Endodermal cell (in vitro differentiated cells): ENCODE measurements at places on chromosomes 5 and 9. TPM values are rescaled to one million over a fixed set of nuclear protein-coding genes. Genes with fewer than 3 reads are reported as not detected.

DNA sequence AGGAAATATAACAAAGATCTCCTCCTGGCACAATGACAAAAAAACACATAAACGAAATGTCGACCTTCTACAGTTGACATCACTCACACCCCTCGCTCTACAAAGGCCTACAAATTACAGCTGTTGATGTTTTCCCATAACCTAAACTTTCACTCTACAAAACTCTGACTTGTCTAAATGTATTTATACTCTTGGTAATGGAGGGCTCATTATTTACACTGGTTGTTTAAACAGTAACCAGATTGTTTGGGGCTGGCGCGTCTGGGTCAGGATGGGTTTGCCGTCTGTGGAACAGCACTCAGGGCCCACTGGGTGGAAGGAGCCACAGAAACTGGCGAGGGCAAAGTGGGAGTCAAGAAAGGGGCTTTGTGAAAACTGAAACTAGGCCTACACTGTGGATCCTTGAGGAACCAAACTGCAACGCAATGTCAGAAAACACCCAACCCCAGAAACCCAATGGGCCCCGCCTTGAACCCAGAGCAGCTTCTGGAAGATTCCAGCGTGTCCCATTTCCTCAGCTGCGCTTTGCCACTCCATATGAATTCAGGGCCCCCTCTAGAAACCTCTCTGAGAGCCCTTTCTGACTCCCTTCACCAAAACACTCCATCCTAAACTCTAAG lies 136.7 kb downstream of the ROR2 start:
- no peak overlapping the region for H3K27ac ChIP-seq
- H3K36me3 ChIP-seq: peaks cover 33% of the 10 kb centered on the region
- no peak for DNase-seq
- peaks cover 31% of the 10 kb centered on the region for H3K4me1 ChIP-seq
- H3K4me3 ChIP-seq: no peak overlapping the region

- peak; percentile 32 for DNase-seq
- H3K27me3 ChIP-seq: no peaks in the 10 kb centered on the region
- peaks cover 4% of the 10 kb centered on the region for H3K4me1 ChIP-seq
- H3K36me3 ChIP-seq: peaks cover 10% of the 10 kb centered on the region
- H3K27ac ChIP-seq: no peak overlapping the region
- H3K4me3 ChIP-seq: no peak overlapping the region
Observed at GRCh38 chr9:128706045-128706444, 3.7 kb downstream of the PKN3 start.

DNA sequence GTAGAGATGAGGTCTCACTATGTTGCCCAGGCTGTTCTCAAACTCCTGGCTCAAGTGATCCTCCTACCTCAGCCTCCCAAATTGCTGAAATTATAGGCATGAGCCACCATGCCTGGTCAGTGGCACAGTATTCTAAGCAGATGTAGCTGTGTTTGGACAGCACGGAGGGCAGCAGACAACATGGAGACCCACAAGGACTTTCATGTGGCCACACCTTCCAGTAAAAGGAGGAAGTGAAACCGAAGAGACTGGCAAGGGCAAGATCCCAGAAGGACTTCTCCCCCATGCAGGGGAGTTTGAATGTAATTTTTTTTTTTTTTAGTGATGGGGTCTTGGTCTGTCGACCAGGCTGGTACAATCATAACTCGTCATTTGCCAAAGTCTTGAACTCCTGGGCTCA lies 172.2 kb downstream of the TRPM3 start:
- no peak for DNase-seq
- no peak overlapping the region for H3K27ac ChIP-seq
- H3K27me3 ChIP-seq: no peaks in the 10 kb centered on the region
- H3K36me3 ChIP-seq: no peaks in the 10 kb centered on the region

- H3K4me3 ChIP-seq: no peak overlapping the region
- no peaks in the 10 kb centered on the region for H3K27me3 ChIP-seq
- no peaks in the 10 kb centered on the region for H3K36me3 ChIP-seq
- no peak for DNase-seq
- no peaks in the 10 kb centered on the region for H3K4me1 ChIP-seq
Observed at GRCh38 chr5:89396278-89396954, 513.4 kb upstream of the MEF2C start.

INSL4 gene
- total RNA-seq: not detected in 2 replicates

DNA sequence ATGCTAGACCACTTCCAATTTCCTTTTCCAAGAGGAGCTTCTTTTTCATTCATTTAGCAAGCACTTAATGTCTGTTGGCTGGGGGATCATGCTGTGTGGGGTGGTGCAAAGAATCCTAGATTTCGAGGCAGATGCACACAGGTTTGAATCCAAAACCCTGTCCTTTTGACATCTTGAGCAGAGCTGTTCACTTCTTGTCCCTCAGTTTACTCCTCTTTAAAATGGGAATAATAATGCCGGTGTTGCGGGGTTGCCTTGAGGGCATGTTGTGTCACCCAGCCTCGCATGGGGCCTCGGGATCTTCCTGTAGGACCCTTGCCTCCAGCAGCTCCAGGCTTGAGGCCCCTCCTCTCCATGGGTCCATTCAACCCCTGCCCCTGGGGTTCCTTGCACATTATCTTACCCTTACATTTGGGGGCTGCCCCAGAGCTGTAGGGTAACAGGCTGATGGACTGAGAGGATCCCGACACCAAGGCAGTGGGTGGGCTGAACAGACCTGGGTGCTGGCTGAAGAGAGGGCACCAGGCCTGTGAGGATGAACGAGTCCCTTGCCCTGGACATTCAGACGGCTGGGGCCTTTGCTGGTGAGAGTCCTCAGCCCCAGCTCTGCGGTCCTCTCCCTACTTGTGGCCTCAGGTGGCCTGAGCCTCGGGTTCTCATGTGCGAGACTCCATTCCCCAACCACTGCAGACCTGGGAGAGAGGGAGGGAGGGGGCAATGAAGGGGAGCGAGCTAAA lies 145.8 kb downstream of the BARX1 start:
- H3K4me1 ChIP-seq: peaks cover 2% of the 10 kb centered on the region
- H3K27me3 ChIP-seq: no peaks in the 10 kb centered on the region
- H3K4me3 ChIP-seq: no peak overlapping the region
- no peak overlapping the region for H3K27ac ChIP-seq
- H3K36me3 ChIP-seq: no peaks in the 10 kb centered on the region

DNA sequence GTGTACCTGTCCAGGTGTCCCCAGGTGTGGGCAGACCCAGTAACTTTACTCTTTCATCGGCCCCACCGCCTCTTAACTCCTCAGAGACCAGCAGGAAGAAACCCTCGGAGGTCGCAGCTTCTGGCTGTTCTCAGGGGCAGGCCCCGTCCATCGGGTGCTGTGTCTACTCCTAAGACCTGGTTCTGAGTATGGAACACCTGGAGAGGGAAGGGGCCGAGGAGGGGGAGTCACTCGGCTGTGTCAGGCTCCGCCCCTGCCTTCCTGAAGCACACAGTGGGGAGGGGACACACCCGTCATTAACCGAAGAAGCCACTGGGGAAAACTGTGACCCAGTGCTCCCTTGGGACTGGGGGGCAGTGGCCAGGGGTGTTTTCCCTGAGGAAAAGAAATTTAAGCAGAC lies 22.3 kb downstream of the NTNG2 start:
- DNase-seq: no peak
- H3K4me1 ChIP-seq: peaks cover 22% of the 10 kb centered on the region

ADAMTS6 gene
- total RNA-seq: 2.8 and 3.4 TPM in 2 replicates

DNA sequence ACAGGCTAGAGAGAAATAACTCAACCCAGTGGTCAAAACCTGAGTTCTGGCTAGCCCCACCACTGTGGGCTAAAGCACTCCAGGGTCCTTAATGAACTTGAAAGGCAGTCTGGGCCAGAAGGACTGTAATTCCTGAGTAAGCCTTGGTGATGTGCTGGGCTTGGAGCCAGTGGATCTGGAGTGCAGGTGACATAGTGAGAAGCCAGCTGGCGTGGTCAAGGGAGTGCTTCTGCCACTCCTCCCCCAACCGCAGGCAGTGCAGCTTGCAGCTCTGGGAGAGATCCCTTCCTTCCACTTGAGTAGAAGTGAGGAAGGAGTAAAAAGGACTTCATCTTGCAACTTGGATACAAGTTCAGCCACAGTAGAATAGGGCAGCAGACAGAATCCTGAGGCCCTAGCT lies 424.0 kb downstream of the CDH18 start:
- H3K4me1 ChIP-seq: no peaks in the 10 kb centered on the region
- H3K4me3 ChIP-seq: no peak overlapping the region
- H3K36me3 ChIP-seq: no peaks in the 10 kb centered on the region
- H3K27me3 ChIP-seq: no peaks in the 10 kb centered on the region
- H3K27ac ChIP-seq: no peak overlapping the region

- H3K4me3 ChIP-seq: peak overlapping the region; percentile 75
- no peaks in the 10 kb centered on the region for H3K36me3 ChIP-seq
- no peaks in the 10 kb centered on the region for H3K27me3 ChIP-seq
- peaks cover 2% of the 10 kb centered on the region for H3K4me1 ChIP-seq
- DNase-seq: no peak
Observed at GRCh38 chr9:20685769-20686168, 1.7 kb downstream of the FOCAD start.

AK8 gene
- 1.3 and 1.8 TPM in 2 replicates for total RNA-seq

GRCh38 chr9:79236466-79236865 lies 335.3 kb upstream of the TLE4 start:
- no peaks in the 10 kb centered on the region for H3K4me1 ChIP-seq
- no peak overlapping the region for H3K4me3 ChIP-seq

DNA sequence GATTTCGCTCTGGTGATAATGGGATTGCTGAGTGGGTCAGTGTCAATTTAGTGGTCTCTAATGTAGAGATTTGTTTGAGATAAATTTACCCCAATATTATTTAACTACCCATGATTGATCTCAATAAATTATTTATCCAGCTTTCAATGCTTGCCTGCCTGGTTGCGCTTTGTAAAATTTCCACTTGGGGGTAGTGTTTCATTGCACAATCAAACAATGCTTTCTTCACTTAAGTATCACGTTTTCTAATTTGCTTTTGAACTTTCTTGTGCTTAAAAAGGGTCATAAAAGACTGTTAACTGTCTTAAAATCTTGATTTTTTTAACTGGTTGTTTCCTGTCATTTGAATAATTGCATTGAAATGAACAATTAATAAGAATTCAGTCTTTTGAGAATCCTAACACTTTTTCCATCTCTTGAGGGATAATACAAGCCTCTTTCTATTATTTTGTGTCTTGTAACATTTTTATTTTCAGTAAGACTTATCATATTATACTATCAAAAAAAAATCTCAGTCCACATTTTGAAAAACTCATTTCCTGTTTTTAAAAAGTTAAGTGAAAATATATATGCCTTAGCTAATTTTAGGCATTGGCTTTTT lies 18.7 kb downstream of the HSD17B4 start:
- DNase-seq: no peak
- H3K36me3 ChIP-seq: peaks cover 48% of the 10 kb centered on the region
- no peaks in the 10 kb centered on the region for H3K4me1 ChIP-seq
- no peak overlapping the region for H3K4me3 ChIP-seq
- no peak overlapping the region for H3K27ac ChIP-seq

- H3K36me3 ChIP-seq: peaks cover 24% of the 10 kb centered on the region
- peak; percentile 38 for DNase-seq
- no peak overlapping the region for H3K27ac ChIP-seq
- no peaks in the 10 kb centered on the region for H3K27me3 ChIP-seq
- no peak overlapping the region for H3K4me3 ChIP-seq
Observed at GRCh38 chr5:139299486-139299885, 5.9 kb downstream of the MATR3 start.

- no peaks in the 10 kb centered on the region for H3K4me1 ChIP-seq
- no peak for DNase-seq
- no peak overlapping the region for H3K4me3 ChIP-seq
Observed at GRCh38 chr9:125739436-125739835, 7.7 kb upstream of the PBX3 start.

GRCh38 chr5:149639737-149640136 lies 58.4 kb downstream of the ARHGEF37 start:
- H3K4me1 ChIP-seq: no peaks in the 10 kb centered on the region
- no peaks in the 10 kb centered on the region for H3K27me3 ChIP-seq
- H3K36me3 ChIP-seq: no peaks in the 10 kb centered on the region
- H3K4me3 ChIP-seq: no peak overlapping the region

DNA sequence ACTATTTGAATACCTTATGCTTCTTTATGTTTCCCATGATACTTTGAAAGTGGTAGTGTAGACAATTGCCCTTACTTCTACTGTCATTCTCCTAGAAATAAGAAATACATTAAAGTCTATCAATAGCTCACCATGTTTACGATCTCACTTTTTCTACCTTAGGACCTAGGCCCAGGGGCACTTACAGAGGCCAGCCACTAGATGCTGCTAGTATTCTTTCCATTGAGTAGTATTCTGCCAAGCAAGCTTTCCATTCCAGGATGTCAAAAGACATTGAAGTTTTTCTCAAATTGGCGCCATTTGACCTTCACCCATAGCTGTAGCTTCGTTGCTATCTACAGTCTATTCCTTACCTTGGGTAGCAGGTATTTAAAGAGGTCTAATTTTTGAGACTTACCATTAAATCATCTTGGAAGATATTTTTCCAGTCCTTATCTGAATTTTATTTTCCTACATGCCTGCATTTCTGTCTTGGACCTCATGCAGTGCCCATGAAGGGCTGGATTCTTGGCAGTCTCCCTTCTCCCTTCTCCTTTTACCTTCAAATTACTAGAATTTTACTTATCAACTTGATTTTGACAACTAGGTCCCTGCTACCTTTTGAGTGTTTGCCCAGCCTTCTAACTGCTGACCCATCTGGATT lies 246.0 kb upstream of the NUDT12 start:
- no peaks in the 10 kb centered on the region for H3K27me3 ChIP-seq
- DNase-seq: peak; percentile 80
- no peaks in the 10 kb centered on the region for H3K36me3 ChIP-seq
- H3K4me1 ChIP-seq: no peaks in the 10 kb centered on the region
- H3K27ac ChIP-seq: no peak overlapping the region
- no peak overlapping the region for H3K4me3 ChIP-seq

PCDHGB7 gene
- 12.0 and 15.3 TPM in 2 replicates for total RNA-seq

ARSK gene
- total RNA-seq: 11.7 TPM in 2 replicates

- H3K36me3 ChIP-seq: no peaks in the 10 kb centered on the region
- DNase-seq: no peak
- peaks cover 3% of the 10 kb centered on the region for H3K4me1 ChIP-seq
- no peak overlapping the region for H3K27ac ChIP-seq
- no peaks in the 10 kb centered on the region for H3K27me3 ChIP-seq
Observed at GRCh38 chr5:108257996-108258395, 123.9 kb downstream of the FBXL17 start.

GRCh38 chr5:122385808-122386207 lies 73.8 kb downstream of the SNCAIP start:
- no peak for DNase-seq
- H3K27ac ChIP-seq: no peak overlapping the region
- peaks cover 2% of the 10 kb centered on the region for H3K4me1 ChIP-seq
- H3K27me3 ChIP-seq: no peaks in the 10 kb centered on the region
- H3K4me3 ChIP-seq: no peak overlapping the region
